ENCODE measurements at places on chromosomes 5 and 9.

DNA sequence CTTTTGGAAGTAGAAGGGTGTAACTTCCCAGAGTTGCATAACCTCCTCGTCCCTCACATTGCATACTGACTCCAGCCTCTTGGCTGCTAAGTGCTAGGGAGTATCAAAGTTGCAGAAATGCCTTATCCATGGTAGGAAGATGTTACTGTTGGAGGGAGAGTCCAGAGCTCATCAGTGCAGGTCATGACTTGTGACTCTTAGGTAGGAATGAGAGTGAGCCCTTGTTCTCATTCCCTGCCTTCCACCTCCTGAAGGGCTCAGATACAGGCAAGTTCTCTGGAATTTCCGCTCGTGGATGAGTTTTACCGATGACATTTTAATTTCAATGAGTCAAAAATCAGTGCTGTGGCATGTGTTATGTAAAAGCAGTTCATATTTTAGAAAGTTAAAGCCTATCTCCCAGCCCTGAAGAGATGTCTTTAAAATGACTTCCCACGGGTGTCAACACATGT is 17.0 kb downstream of the IRX1 start:
- no peak for DNase-seq

DNA sequence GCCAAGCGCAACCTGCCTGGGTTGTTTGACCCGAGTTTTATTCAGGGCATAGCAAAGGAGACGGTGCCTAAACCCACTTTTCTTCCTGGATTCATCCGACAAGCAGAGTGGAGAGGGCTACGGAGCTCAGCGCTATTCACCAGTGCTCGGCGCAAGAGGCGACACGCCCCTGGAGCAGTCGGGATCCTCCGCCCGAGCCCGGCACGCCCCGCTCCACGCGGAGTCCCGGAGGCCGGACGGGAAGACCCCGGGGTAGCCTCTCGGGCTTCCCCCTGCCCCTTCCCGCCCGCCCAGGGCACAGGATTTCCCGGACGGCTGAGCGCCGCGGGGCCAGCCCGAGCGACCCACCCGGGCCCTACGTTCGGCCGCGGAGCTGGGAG is 427 bp downstream of the SERINC5 start:
- DNase-seq: no peak

- DNase-seq: no peak
Measured at GRCh38 chr5:25500635-25501034, 855.9 kb upstream of the CDH10 start.

DNA sequence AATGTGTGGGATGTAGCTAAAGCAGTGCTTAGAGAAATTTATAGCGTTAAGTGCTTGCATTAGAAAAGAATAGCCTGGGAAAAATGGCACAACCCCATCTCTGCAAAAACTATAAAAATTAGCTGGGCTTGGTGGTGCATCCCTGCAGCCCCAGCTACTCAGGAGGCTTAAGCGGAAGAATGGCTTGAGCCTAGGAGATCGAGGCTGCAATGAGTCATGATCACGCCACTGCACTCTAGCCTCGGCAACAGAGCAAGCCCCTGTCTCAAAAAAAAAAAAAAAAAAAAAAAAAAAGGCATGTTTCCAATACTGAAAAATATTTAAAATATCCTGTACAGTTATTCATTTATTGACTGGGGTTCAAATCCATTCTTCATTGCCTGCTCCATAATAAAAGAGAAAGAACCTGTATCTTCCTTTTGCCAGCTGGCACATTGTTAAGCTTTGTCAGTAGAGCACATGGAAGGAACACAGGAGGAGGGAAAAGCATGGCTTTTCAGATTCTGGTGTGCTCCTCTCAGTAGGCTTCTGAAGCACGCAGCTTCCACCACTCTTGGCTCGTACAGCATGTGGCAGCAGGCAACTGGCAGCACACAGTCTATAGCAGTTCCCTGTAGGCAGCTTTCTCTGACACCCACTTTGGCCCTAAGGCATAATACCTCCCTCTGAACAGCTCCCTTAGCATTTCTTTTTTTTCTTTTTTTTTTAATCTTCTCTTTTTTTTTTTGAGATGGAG is 73.5 kb downstream of the TRIM36 start:
- DNase-seq: no peak

GRCh38 chr5:57842364-57843058 is 359.9 kb upstream of the ACTBL2 start:
- no peak for DNase-seq

DNA sequence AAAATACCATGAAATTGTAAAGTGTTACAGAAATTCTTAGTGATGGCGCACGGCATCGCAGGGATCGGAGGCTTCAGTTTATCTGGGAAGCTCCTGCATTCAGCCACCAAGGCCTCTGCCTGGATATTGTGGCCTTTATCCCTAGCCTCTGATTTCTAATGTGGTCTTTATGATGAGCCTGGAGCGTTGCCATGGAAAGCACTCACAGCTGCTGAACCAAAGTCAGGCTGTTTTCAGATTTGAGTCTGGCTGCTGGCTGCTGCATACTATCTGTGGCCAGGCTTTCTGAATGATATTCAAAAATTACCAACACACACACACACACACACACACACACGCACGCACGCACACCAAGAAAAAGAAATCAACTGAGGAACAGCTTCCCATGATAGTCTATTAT is 101.1 kb upstream of the ZNF366 start:
- DNase-seq: no peak

GRCh38 chr5:110854200-110854599 is 115.4 kb downstream of the SLC25A46 start:
- no peak for DNase-seq

DNA sequence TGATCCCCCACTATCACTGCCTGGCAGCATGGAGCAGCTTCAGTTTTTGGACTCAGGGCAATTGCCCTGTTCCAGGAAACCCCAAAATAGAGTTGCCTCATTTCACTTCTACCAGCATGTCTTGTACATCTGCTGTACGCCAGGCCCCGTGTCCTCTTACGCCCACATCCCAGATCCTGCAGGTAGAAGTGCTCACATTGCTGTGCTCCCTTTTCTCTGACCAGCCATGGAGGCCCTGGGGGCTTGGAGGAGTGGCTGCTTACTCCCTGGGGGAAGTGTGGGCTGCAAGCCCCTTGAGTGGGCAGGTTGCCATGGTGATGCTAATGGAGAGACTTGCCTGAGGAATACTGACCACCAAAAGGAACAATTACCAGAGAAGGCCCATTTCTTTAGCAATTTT is 55.6 kb upstream of the KCNIP1 start:
- no peak for DNase-seq

DNA sequence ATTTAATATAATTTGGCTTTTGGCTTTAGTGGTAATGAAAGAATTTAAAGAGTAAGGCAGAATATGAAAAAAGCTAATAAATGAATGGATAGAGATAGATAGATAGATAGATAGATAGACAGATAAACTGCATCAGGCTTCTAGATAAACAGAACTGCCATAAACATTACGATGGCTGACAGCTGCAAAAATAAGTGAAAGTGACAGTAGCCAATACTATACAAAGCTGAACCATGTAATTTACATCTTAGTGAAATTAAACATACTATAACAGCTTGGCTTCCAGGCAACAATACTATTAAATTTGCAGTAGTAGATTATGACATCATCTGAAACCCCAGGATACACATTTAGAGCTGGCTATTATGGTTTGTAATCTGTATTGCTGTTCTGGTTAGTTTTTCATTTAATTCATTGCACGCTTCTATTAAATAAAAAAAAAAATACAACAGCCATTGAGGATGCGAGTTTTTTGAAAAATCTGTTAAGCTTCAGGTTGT is 1354.8 kb downstream of the PTPRD start:
- no peak for DNase-seq

DNA sequence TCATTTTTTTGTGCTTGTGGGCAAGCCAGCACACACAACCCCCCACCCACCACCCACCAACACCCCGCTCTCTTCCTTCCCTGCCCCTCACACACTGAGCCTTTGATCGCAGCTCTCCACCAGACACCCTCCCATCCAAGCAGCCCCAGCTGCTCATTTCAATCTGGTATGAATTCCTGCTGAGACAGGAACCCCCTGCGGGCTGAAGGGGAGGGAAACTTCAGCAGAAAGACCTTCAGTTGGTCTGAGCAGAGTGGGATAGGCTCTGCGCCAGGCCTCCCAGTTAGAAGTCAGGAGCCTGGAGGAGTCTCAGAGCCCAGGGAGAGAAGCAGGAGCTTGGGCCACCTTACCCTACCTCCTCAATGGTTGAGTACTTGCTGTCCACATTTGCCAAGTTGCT is 7.2 kb downstream of the PCDHGC5 start:
- DNase-seq: no peak

Data from NCI-H510A treated with DMSO at 0.1 percent for 48 hours (cell line).